ENCODE measurements at places on chromosomes 6 and 20.

- DNase-seq, result no peak
Observed at GRCh38 chr20:40958598-40958997, 70.0 kb upstream of the TOP1 start.

- peak; percentile 36 for DNase-seq
Observed at GRCh38 chr6:133837801-133838349, 51.0 kb upstream of the TCF21 start.

DNA sequence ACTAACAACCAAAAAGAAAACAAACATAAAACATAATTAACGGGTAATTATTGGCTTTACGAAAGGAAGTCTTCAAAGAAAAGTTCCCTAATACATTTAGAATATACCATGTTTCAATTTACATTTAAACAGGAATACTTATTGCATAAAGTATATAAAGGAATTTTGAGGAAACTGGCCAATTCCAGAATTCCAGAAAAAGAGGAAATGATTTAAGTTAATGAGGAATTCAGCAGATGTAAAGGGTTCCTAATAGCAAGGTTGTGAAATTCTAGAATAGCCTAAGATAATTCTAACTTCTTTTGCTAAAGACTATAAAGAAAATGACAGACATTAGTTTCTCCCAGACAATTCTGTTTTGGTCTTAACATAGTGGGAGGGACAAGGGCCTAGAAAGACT is 35.0 kb downstream of the DTNBP1 start:
- DNase-seq, result no peak

DNA sequence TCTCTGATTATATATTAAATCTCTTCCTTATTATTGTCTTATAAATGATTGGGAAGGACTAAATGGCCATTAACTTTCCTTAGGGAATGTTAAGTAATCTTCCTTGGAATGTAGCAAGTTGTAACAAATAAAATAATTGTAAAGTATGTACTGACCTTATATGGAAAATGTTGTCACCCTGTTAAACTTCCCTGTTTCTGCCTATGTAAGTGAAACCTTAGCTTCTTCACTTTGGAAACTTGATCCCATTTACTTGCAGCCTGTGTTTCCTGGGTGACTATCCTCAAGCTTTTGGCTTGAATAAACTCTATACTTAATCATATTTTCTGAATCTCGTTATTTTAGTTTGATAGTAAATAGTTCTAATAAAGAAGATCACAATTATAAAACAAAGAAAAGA is 519.5 kb upstream of the PTCHD4 start:
- DNase-seq, result no peak

DNA sequence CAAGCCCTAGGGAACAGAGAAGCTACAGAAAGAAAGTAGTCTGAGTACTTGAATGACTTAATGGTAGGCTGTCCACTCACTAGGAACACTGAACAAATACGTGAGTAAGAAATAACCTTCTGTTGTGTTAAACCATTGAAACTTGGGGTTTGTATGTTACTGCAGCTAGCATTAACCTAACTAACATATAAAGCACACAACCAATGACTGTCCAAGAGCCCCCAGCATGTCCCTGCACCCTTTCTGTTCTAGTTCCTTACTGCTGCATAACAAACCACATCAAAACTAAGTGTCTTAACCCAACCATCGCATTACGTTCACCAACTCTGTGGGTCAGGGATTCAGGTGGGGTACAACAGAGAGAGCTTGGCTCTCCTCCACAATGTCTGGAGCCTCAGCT is 10.5 kb upstream of the RNF8 start:
- no peak for DNase-seq

- no peak for DNase-seq
Observed at GRCh38 chr20:40575851-40576250, 113.2 kb downstream of the MAFB start.

- peak; percentile 24 for DNase-seq
Observed at GRCh38 chr20:37356387-37356786, 10.4 kb downstream of the SRC start.

DNA sequence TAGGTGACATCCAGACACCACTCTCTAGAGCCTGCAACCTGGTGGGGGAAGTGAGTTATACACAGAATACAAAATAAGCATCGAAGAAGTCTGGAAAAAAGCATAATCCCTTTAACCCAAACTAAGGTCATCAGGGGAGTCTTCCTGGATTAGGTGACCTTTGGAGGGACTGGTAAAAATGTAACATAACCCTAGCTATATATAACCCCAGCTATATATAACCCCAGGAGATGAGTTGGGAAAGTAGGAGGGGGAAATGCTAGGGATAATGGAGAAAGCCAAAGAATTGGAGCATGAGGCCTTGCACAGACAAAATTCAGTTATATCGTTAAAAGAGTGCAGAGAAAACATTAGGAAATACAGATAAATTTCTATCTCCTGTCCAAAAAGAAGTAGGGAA is 164.8 kb downstream of the QRSL1 start:
- no peak for DNase-seq

GRCh38 chr6:120447605-120448004 is 886.7 kb downstream of the TBC1D32 start:
- DNase-seq, result no peak

GRCh38 chr6:47071681-47072080 is 29.5 kb upstream of the ADGRF1 start:
- DNase-seq, result no peak

DNA sequence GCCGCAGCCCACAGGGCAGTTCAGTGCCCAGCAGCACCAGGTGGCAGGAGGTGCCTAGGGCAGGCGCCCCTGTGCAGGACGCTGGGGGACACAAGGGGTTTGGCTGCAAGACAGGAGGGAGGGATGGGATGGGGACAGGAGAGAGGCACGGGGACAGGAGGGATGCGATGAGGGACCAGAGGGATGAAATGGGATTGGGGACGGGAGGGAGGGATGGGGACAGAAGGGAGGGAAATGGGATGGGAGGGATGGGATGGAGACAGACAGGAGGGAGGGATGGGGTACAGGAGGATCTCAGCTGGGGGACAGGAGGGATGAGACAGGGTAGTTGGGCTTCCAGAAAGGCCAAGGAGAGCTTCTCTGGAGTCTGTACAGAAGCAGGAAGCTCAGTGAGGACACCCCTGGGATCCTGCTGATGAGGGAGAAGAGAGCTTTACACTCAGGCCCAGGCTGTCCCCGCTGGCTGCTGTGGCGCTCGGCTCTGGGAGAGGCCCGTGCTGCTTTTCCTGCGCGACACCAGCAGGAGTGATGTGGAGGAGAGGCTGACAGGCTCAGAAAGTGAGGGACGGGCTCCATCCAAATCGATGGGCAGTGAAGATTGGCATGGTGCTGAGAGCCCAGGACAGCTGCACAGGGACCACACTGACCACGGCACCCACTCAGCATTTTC is 400.8 kb downstream of the SMOC2 start:
- DNase-seq, result no peak

- DNase-seq, result no peak
Observed at GRCh38 chr6:24340998-24341938, 16.6 kb downstream of the DCDC2 start.

GRCh38 chr6:56232436-56232835 is 14.9 kb downstream of the COL21A1 start:
- DNase-seq, result no peak

DNA sequence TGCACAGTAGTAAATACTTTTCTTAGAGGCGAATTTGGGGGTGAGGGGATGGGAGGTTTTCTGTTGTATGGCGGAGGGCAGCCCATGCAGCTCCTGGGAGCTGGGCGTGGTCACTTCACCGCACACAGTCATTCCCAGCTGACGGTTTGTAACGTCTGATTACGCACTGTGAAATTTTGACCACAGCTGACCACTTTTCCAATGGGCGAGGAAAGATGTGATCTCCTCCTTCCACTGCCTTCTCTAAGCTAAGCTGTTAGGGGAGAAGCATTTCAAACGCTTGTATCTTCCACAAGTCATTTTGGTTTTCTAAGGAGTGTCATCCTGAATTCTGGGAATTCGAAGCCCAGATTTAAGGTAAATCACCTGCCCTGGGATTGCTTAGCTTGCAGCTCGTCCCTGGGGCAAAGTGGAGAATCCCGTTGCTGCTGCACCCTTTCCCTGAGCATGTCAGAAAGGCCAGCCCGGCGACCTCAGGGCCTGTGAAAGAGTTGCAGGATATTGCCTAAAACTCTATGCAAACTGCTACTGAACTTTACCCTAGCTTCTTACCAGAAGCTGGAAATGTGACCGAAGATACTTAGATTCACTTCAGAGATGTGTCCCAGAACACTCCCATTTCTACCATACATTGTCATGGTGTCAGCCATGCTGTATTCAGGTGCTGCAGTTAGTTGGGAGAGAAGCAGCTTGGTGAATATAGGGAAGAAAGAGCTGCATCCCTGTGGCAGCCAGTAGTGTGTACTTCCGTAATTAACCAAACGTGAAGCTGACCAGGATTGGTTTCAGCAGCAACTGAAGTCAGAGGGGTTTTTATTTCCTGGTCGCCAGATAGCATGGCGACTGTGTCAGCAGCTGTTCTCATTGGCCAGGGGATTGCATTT is 58.9 kb downstream of the RREB1 start:
- peak; percentile 53 for DNase-seq

DNA sequence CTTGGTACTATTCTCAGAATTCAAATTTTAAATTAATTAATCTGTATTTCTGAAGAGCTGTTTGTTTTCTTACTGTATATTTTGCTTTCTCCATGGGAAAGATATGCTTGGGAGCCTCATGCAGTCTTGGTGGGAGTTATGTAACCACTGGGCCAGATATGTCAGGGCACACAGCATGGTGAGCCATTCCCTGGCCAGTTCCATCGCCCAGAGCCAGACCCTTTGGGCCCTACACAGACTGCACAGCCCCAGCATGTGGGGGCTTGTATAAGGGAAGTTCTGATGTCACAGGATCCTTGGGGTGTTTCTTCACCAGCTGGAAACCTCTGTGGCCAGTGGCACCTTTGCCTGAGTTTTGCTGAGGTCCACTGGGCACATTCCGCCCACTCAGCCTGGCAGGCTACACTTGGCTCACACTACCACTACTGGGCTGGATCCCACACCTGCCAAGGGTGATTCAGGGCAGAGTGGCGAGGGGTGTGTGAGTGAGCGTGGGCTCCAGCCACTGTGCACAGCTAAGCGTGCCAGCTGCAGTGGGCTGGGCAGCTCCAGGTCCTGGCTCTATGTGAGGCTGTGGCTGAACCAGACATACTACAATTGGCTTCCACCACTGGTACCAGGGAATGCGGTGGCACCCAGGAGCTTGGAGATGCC is 293.5 kb downstream of the ARHGAP18 start:
- DNase-seq, result no peak

DNA sequence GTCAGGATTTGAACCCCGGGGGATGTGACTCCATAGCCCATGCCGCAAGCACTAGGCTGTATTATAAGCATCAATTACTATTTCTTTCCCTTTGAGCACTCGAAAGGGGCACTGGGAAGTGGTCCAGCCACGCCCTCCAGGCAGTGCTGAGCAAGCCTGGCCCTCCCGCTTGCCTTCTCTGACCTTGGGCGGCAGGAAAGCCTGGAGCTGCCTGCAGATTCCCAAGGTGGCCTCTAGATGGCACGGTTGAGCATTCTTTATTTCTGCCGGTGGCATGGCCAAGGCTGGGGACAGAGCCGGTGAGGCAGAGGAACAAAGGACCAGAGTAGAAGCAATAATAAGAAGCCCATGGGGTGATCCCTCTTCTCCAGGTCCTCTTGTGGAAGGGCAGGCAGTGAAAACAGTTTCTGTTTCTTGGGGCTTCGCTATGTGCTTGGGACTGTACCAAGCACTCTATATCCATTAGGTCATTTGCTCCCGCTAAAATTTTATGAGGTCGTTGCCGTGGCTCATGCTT is 32.0 kb downstream of the ARHGAP40 start:
- DNase-seq, result peak; percentile 77

DNA sequence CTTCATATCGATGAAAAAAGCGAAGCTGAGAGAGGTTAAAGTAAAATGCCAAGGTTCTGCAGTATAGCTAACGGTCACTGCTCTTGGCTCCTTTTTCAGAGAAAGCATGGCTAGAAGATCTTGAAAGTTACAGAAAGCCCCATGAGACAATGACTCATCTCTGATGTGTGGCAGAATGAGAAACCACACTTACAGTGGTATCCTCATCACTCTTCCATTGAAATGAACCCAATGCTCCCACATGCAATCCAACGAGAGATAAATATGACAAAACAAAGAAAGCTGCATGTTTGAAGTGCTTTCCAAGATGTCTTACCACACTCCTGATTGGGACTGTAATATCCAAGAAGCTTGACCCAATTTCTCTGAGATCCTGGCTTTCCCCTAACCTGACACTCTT is 694.9 kb downstream of the PRKN start:
- DNase-seq, result peak; percentile 11

DNA sequence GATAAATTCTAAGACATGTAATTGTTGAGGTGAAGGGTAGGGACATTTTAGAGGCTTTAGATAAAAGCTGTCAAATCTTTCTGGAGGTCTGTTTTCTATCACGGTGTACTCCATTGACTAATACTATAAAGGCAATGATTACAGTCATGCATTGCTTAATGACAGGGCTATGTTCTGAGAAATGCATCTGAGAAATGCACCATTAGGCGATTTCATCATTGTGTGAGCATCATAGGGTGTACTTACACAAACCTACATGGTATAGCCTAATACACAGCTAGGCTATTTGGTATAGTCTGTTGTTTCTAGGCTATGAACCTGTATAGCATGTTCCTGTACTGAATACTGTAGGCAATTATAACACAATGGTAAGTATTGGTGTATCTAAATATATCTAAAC is 71.3 kb upstream of the FYN start:
- DNase-seq, result no peak

DNA sequence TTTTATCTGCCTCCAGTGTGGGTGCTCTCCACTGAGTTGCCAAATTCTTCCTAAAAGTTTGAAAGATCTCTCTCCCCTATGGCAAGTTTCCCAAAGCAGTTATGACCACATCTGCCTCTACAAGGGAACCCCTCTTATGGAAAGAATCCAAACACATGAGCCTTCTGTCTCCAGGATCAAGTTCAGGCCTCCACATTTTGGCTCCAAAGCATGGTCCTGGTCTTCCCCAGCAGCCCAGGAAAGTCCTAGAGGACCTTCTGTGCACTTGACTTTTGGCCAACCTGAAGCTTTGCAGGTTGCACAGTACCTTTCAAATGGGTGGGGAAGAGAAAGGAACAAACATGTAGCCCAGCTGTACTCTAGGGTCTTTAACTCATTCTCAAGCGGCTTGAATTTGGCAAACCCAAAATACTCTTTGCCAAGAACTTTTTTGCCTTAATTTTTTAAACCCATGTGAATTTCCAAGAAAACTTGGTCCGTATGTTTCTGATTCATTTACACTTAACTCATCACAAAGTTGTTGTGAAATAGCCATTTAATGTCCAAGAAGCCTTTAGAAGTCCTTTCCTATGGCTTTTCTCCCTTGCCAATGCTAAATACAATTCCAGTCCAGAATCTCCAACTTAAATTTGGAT is 240.1 kb upstream of the TBX18 start:
- DNase-seq, result no peak

Measured in Kasumi-1 (cell line).